ENCODE measurements at places on chromosomes 11 and 22.

- DNase-seq = no peak
These were observed 939 bp downstream of the ALX4 start for GRCh38 chr11:44308923-44309477.

GRCh38 chr11:128297091-128297651, 290.2 kb downstream of the ETS1 start:
- peak; percentile 33 for DNase-seq

DNA sequence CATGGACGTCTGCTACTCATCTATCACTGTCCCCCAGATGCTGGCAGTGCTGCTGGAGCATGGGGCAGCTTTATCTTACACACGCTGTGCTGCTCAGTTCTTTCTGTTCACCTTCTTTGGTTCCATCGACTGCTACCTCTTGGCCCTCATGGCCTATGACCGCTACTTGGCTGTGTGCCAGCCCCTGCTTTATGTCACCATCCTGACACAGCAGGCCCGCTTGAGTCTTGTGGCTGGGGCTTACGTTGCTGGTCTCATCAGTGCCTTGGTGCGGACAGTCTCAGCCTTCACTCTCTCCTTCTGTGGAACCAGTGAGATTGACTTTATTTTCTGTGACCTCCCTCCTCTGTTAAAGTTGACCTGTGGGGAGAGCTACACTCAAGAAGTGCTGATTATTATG, 9.2 kb upstream of the OR9Q2 start:
- DNase-seq = no peak

DNA sequence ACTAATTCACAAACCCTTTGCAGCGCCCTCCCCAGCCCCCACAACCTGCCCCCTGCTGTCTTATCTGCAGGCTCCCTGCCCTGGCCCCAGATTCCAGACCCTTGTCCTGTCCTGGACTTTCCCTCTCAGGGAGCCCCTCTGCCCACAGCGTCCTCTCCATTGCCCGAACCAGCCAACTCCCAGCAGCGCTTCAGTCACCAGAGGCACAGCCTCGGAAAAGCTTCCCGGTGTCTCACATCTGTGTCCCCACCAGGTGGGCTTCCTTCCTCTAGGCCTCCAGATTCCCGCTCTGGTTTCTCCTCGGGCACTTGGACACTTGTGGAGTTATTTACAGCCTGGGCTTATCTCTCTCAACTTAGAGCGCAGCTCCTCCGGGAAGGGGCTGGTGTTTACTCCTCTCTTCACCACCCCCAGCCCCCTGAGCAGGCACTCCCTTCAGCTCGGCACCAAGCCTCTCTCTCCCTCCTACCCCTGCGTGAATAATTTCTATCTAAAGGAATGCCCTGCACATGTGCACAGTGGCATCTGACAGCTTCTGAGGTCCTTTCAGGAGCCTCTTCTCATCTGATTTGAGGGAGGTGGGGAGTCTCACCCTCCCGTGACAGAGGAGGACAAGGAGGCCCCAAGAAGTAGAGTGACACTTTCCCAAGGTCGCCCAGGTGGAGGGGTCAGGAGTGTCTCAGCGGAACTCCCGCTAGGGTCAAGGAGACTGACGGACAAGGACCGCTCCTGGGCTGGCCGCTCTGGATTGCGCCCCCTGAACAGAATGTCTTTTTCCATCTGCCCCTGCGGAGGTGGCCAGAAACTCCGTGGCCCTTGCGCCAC, 838 bp downstream of the WNT11 start:
- DNase-seq = no peak

DNA sequence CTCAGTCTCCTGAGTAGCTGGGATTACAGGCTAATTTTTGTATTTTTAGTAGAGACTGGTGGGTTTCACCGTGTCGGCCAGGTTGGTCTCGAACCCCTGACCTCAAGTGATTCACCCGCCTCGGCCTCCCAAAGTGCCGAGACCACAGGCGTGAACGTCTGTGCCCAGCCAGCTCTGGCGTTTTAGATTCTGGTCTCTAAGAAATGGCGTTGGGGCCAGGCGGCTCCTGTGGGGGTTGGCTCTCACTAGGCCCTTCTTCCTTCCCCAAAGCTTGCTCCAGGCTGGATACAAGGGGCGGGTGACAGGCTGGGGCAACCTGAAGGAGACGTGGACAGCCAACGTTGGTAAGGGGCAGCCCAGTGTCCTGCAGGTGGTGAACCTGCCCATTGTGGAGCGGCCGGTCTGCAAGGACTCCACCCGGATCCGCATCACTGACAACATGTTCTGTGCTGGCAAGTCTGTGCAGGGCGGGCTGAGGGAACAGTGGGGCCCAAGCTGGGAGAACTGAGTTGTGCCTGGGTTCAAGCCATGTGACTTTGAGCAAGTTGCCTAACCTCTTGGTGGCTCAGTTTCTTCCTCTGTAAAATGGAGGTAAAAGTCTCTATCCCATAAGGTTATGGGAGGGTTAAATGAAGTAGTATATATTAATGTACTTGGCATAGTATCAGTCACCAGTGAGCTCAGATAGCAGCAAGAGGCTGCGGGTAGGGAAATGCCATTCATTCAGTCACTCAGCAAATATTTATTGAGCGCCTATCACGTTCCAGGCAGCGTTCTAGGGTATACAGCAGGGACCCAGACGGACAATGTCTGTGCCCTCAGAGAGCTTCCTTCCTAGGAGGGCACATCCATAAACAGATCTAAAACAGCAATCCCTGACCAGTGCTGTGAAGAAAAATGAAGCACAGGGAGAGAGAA, 10.4 kb downstream of the F2 start:
- no peak for DNase-seq

DNA sequence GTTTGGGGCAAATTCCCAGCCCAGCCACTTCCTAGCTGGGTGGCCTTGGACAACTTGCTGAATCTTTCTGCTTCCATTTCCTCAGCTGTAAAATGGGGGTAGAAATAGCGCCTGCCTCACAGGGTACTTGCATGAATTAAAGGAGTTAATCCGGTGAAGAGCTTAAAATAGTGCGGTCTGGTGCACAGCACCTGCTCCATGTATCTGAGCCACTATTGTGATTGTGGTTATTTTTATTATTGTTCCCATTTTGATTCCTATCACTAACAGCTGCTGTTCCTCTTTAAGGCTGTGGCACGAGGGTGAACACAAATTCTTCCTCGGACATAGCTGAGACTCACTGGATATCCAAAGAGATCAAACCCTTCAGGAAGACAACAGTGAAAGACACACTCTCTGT, 46.9 kb upstream of the TP53I11 start:
- DNase-seq = no peak

- no peak for DNase-seq
These were observed 242.2 kb upstream of the DDI1 start for GRCh38 chr11:103794262-103794661.

DNA sequence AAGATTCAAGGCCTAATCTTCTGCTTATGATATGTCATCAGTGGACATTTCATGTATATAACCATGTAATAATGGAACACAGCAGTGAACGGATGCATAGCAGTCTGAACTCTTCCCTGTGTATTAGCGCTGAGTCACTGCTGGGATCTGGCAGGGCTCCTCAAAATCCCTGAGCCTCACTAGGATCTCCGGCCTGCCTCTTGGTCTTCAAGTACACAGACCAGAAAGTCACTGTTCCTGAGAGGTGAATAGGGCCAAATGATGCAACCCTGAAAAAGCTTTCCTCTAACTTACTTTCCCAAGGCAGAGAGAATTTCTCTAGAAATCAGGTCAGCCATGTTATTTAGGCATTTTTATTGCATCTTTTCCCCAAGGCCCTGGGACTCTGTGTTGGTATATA, 35.0 kb downstream of the POU2AF1 start:
- no peak for DNase-seq

GRCh38 chr11:95923728-95924413, at the start of gene MTMR2:
Gene MTMR2, minus strand, starts transcription at chr11:95924107. Its CDS starts 153 bp downstream, at chr11:95923954.
- DNase-seq = peak; percentile 53

DNA sequence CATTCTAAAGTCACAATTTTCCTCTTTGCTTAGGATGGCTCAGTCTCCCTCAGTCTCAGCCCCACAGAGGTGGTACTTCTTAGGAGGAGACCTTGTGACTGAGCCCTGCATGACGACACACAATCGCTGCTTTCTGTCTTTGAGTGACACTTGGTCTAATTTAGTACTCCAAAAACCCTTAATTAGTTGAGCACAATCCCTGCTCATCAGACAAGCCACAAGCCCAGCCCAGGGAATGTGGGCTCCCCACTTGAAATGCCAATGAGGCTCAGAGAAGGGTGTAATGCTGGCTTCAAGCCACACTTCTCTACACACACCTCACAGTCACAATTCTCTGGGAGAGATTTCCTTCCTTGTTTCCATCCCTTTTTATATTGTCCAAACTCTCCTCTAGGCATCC, 101.8 kb downstream of the FEZ1 start:
- DNase-seq = no peak

DNA sequence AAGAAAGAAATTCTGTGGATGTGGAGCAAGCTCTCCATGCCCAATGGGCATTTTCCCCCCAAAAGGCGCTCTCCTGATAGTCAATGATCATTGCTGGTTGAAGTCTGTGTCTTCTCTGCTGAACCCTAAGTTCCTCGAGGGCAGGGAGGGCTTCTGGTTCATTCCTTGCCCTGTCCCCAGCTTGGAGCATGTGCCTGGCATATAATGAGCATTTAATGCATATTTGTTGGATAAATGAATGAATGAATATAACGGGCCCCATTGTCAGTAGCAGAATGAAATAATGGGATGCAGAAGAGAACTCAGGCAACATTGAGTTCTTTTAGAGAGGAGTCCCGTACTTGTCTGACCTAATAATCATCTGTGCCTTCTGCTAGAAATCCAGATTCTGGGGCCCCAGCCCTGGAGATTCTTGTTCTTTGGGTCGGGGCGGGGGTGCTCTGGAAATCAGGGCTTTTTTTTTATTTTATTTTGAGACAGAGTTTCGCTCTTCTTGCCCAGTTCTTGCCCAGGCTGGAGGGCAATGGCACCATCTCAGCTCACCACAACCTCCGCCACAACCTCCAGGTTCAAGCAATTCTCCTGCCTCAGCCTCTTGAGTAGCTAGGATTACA, 64.4 kb downstream of the CD82 start:
- no peak for DNase-seq

DNA sequence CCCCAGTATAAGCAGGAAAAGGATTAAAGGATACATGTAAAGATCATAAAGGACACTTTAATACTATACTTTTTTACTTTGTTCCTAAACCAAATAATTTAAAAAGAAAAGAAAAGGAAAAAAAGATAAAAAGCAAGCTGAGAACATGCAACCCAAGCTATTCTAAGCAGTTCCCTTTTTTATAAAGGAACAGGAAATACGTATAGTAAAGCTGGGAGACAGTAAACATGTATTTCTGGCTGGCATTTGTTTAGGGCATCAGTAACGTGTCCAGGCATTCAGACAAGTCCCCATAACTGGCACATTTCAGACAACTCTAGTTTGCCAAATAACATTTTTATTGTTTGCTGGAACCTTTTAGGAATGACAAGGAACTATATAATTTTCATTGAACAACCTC, 24.9 kb downstream of the BCO2 start:
- no peak for DNase-seq

DNA sequence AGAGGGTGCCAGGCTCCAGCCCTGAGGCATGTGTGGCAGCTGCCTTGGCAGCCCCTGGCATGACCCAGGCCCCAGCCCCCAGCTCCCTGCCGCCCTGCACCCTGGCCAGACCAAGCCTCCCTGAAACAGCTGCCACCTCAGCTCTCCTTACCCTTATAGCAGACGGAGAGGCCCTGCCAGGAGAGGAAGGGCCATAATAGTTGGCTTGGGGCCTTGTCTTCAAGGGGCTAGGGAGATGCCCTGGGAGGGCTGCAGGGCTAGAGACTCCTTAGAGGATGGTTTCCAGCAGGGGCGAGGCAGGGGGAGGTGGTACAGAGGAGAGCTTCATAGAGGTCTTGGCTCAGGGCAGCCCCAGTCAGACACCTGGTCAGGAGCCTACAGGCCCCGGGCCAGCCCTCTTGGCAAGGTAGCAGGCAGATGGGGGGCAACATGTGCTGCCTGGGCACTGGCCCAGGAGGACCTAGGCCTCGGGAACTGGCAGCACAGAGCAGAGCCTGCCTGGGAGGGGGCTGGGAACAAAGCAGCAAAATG, 13.0 kb downstream of the SMTN start:
- no peak for DNase-seq

DNA sequence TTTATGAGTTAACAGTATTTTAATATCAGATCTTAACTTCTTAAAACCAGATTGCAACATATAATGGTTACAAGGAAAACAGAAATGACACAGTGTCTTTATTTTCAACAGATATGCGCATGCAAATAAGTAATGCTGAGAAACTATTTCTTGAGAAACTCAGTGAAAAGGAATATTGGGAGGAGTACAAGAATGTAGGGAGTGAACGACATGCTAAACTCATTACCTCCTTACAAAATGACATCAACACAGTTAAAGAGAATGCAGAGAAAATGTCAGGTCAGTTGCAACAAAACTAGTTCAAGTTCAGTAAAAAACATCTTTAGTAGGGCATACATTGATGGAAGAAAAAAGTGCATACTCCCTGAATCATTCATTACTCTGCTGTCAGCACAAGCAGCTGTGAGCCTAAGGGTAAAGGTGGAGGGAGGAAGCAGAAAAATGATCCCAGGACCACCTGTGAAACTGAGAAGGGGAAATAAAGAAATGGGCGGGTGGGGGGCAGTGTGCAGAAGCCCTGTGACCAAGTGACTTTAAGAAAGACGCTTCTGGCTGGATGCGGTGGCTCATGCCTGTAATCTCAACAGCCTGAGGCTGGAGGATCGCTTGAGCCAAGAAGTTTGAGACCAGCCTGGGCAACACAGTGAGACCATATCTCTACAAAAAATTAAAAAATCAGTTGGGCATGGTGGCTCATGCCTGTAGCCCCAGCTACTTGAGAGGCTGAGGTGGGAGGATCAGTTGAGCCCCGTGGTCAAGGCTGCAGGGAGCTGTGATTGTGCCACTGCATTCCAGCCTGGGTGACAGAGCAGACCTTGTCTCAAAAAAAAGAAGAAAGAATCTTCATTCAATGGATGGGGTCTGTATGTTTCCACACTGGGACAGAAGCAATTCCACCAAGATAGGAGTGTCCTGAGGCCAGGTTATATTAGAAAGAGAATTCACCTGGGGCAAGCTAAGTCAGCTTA, 31.2 kb downstream of the CCDC83 start:
- DNase-seq = no peak

DNA sequence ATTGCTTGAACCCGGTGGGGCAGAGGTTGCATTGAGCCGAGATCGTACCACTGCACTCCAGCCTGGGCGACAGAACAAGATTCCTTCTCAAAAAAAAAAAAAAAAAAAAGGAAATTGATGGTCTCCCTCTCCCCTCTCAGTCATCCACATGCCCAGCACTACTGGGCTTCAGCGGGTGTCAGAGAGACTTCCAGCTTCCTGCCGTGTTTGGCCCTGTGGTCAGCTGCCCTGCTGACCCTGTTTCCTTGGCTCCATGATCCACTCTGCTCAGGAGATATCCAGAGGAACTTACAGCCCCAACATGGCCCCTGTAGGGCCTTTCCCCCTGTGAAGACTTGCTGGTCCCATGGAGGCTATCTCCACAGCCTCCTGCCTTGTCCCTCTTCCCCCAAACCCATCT, 6.1 kb upstream of the PNPLA3 start:
- no peak for DNase-seq

Data from CD4-positive, alpha-beta T cell (primary cell).